ENCODE measurements at places on chromosomes 11 and 22. TPM values are rescaled to one million over a fixed set of nuclear protein-coding genes. Genes with fewer than 3 reads are reported as not detected.
A peak's percentile ranks its signal among the peaks of the same experiment; 100 is the strongest.

The VPS26B gene
- total RNA-seq: 38.2 TPM

- DNase-seq: peak; percentile 76
- 0 out of 2 replicates have a peak, but pooled peaks cover under 1% of the 10 kb centered on the region for H3K36me3 ChIP-seq
- H3K27me3 ChIP-seq: no peaks in the 10 kb centered on the region
These were observed 2.7 kb upstream of the NEAT1 start for GRCh38 chr11:65419772-65420481.

The KCNJ1 gene
- total RNA-seq: not detected

DNA sequence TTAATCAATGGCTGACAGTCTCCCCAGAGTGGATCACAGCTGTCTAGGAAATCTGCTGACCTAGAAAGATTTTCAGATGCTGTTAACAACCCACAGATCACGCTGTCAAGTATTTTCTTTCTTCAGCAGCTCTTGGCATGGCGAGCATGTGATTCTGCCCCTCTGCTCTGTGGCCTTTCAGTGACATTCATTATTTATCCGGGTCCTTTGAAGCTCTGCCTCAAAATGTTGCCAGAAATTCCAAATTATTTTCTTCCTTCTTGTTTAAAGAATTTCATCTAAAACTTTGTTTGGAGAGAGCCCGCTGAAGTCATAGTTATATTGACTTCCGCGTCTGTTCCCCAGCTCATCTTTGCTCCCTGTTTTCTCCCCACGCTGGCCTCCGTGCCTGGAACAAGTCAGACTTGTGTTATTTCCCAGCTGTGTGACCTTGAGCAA, 134.1 kb downstream of the COMMD9 start:
- DNase-seq: no peak
- no peaks in the 10 kb centered on the region for H3K36me3 ChIP-seq
- peaks cover 4% of the 10 kb centered on the region for H3K4me1 ChIP-seq
- H3K27ac ChIP-seq: no peak overlapping the region
- H3K4me3 ChIP-seq: no peak overlapping the region

The OR8A1 gene
- not detected for total RNA-seq

The TOB2 gene
- total RNA-seq: 18.2 TPM

DNA sequence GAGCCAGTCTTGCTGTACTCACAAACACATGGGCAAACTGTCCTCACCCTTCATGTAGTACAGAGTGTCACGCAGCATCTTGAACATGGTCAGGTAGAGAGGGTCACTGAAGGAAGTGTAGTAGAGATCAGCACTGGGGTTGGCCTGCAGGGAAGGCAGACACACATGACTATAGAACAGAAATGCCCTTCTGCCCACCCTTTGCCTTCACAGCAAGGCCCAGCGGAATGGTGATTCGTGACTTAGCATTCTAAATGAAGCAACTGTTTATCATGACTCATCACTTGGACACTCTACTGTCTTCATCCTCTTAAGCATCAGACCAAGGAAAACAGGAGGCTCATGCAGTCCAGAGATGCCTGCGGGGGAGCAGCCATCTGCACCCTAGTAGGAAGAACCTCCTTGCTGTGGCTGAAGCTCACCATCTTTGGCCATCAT, 33.4 kb downstream of the SERPIND1 start:
- H3K4me3 ChIP-seq: no peak overlapping the region
- DNase-seq: peak; percentile 36
- peaks cover 34% of the 10 kb centered on the region for H3K36me3 ChIP-seq
- H3K4me1 ChIP-seq: 0 out of 2 replicates have a peak, but pooled peaks cover 2% of the 10 kb centered on the region

The MUC15 gene
- not detected for total RNA-seq

DNA sequence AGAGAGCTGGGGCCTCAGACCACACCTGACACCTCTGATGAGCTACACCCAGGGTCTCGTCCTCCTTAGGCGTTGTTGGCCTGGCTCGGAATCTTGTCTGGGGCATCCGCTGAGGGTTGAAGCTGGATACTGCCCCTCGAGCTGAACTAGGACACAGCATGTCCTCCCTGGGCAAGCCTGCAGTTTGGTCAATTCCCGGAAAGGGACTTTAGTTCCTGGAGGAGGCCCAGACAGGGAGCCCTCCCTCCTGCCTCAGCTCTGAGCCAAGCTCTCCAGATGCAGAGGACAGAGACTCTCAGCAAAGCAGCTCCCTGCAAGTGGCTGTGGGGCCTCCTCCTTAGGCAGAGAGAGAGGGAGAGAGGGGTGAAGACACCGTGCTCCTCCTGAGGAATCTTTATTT, 4.9 kb downstream of the APOL3 start:
- H3K4me1 ChIP-seq: no peaks in the 10 kb centered on the region
- DNase-seq: no peak
- no peak overlapping the region for H3K4me3 ChIP-seq
- no peak overlapping the region for H3K27ac ChIP-seq

DNA sequence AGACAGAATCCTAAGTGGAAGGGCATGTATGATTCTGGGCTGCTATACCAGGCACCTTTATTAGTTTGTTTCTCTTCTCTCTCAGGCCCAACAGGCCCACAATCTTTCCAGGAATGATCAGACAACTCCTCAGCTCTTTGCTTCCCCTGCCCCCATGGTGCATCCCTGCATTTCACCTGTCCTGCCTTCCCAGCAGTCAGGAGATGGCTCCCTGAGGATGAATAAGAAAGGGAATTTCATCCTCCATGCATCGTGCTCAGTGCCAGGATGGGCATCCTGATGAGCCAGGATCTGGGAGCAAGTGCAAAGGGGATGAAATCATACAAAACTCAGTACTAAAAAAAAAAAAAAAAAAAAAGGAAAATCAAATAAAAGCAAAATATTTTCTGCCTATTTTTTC, 18.6 kb upstream of the NTM start:
- H3K36me3 ChIP-seq: no peaks in the 10 kb centered on the region
- H3K27ac ChIP-seq: no peak overlapping the region
- H3K4me3 ChIP-seq: no peak overlapping the region
- no peak for DNase-seq
- H3K4me1 ChIP-seq: no peaks in the 10 kb centered on the region

- H3K4me3 ChIP-seq: no peak overlapping the region
- peak; percentile 72 for DNase-seq
- no peak overlapping the region for H3K27ac ChIP-seq
- H3K4me1 ChIP-seq: peaks cover 18% of the 10 kb centered on the region
These were observed 41.0 kb upstream of the RASSF10 start for GRCh38 chr11:12968101-12968500.

The MRGPRE gene
- total RNA-seq: not detected

The MAPK8IP2 gene
- 0.99 TPM for total RNA-seq
